ENCODE measurements at places on chromosomes 7 and 10.

GRCh38 chr7:136086712-136087111, 109.6 kb upstream of the MTPN start:
- peak; percentile 94 for DNase-seq

GRCh38 chr7:20793694-20794394, 7.2 kb upstream of the SP8 start:
- DNase-seq, result no peak

- DNase-seq, result no peak
Observed at GRCh38 chr7:145539910-145540309, 576.7 kb upstream of the CNTNAP2 start.

DNA sequence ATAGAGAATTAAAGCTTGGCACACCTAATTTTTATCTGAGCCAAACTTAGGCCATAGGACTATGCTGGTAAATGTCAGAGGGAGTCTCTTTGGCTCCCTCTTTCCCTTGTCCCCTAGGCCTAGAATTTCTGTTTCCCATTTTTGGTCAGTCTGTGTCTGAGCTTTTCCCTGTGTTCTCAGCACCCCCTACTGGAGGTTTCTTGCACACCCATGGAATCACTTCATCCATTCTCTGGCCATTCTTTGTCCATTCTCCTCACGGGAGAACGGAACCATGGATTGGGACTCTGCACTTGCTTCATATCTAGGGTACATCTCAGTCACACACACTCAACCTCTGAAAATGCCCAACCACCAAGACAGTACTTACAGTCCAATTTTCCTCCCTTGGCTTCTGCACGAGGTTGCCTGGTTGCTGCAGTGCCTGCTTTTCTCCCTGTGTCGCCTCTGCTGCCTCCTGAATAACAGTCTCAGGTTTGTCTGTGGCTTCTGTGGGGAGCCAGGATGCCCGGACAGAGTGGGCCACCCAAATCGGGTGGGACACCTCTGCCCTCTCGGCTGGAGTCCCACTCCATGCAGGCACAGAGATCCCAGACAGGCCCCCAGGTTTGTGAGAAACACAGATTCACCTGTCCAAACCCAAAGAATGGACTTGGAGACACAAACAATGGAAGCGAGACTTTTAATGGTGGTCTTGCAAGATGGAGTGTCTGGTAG, 35.1 kb upstream of the DNAH11 start:
- peak; percentile 54 for DNase-seq

- no peak for DNase-seq
Observed at GRCh38 chr10:46542567-46543465, 13.6 kb downstream of the GPRIN2 start.

DNA sequence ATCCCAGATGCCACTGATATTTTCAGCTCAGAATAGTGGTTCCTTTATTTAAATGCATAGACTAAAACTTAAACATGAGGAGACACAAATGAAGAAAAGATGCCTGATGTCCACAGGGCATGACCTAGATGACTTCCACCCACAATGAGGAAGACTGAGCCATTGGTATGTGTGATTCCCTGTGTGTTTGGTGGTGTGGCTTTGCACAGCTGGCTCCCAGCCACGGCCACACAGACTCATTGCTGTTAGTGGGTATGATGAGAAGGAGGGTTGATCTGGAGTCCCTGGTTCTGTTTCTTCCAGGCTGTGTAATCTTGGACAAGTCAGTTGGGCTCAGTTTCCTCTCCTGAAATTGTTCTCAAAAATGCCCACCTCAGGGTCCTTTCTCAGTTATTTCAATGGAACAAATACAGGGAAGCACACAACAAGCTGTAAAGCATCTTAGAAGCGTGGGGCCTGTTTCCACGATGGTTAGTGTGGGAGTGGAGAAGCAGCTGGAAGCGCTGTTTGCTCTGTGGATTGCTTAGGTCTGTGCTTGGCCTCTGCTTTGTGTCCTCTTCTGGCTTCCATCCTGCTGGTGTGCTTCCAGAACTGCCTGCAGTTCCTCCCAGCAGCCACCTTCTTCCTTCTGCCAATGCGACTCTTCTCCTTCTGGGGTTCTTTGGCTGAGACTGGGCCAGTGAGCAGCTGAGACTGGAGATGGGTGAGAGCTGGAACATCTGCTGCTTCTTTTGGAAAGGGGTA, 303.7 kb downstream of the BMPER start:
- DNase-seq, result peak; percentile 21

DNA sequence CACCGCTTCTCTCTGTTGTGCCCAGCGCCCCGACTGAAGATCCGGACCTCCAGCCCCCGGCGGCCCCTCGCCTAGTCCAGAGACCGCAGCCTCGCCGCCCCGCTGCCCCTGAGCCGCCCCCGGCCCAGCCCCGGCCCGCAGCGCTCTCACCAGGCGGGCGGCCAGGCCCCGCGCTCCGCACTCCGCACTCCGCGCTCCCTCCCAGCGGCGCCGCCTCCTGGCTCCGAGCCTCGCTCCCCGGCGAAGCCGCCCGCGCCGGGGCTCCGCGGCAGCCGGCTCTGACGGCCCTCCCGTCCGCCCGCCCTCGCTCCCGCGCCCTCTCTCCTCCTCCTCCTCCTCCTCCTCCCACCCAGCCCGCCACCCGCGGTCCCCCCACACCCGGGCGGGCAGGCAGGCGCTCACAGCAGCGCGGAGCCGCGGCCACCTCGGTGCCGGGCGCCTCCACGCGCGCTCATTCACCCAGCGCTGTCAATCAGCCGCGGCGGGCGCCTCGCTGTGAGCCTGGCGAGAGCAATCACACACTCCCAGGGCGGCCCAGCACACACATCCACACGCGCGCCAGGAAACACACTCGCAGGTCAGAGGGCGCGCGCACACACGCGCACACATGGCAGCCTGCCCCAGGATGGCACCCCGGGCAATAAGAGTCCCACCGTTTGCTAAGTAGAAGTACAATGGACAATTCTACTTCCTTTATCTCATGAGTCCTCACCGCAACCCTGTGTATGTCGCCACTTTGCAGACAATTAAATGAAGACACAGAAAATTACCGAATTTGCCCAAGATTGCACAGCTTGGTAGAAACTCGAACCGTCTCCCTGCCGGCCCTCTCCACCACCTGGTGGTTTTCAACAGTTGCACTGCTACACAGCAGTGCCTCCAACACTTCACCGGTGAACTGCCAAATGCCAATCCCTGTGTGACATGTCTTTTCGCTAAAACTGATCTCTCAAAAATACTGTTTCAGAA, at the start of gene PRRT4:
PRRT4 (minus strand) TSS at position 280 of the 969 bp plus-strand sequence.
- DNase-seq, result peak; percentile 81

DNA sequence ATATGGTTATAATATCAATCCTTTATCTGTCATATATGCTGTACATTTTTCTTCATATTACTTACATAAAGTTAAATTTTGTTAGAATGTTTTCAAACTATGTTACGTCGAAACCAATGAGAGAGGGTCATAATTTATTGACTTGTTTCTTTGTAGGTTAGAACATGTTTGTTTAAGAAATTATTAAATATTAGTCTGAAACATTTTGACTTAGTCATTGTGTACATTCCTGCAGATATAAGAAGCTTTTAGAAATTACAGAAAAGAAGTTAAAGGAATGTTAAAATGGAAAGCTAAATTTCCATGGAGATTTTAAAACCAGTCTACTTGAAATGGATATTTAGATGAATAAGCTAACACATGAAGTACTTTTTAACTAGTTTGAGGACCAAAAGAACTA, 99.8 kb downstream of the ANKRD30A start:
- no peak for DNase-seq

- DNase-seq, result no peak
Observed at GRCh38 chr10:5550621-5551530, 26.1 kb downstream of the CALML3 start.

- DNase-seq, result no peak
Observed at GRCh38 chr7:37046531-37047079, 322.3 kb upstream of the AOAH start.

DNA sequence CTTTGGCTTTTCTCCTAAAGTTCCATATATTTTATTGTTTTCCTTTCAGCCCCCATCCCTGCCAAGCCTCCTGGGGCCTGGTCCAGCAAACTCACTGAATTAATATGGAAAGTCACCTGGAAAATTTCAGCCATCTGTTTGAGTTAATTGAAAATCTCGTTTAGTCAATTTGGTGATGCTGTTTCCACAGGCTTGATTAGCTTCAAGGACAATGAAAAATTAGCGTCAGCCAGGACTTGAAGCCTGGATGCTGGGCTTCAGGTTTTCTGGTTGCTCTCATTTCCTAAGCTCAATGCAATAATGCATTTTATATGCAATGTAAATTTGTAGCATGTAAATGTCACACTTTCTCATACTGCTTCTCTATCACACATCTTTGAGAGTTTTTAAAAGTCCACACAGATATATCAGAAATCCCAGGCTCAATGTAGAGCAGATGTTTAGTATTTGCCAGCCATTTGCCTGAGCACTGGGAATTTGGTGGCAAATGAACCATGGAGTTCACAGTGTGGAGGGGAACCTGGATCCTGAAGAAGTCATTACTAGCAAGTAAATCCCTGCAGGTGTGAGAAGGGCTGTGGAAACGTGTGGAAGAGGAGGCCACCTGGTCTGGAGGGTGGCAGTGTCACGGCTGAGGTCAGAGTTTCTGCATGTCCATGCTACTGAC, 228.5 kb downstream of the PAXIP1 start:
- no peak for DNase-seq

- no peak for DNase-seq
Observed at GRCh38 chr10:71520042-71520441, 123.3 kb downstream of the CDH23 start.

DNA sequence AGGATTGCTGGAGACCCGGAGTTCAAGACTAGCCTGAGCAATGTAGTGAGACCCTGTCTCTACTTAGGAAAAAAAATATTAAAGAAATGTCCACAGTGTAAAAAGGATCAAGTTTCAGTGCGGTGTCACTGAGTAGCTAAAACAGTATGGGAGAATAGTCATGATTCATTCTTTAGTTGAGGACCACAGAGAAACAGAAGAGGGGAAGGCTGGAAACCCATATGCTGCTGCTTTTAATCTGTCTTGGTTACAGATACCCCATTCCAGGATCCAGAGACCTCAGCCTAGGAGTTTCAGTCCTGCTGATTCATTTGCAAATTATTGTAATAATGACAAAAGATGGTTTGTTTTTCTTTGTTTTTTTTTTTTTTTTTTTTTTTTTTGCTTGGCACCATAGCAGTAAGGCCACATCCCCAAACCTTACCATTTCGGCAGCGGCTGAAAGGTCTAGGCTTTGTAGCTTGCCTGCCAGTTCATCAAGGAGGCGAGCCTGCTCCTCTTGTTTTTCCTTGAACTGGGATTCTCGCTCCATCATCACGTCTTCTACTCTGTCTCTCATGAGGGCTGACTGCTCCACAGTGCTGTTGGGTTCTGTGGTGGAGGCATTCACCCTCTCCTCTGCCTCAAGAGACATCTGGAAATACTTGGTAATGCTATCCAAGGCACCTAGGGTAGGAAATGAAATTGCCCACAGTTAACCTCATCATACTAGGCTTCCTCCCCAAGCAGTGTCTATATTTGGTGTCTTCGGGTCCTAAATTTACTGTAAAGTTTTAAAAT, 44.2 kb downstream of the DLD start:
- no peak for DNase-seq

DNA sequence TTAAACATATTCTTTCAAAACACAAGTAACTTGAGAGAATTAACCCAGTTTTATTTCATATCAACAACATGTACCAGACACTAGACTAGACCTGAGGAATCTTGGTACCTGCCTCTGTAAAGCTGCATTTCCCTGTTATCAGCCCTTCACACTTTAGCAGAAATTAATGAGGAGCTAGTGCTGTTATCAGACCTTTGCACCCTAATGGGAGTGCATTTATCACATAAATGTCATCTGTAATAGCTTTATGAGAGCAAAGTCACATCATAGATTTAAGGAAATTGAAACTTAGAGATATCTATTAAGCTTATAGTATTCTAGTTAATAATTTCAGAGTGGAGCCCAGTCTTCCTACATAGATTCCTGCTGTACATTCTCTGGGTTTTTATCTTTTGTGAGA, 270.4 kb upstream of the YAE1 start:
- no peak for DNase-seq

GRCh38 chr10:119801998-119802538, 70.6 kb downstream of the MCMBP start:
- no peak for DNase-seq

DNA sequence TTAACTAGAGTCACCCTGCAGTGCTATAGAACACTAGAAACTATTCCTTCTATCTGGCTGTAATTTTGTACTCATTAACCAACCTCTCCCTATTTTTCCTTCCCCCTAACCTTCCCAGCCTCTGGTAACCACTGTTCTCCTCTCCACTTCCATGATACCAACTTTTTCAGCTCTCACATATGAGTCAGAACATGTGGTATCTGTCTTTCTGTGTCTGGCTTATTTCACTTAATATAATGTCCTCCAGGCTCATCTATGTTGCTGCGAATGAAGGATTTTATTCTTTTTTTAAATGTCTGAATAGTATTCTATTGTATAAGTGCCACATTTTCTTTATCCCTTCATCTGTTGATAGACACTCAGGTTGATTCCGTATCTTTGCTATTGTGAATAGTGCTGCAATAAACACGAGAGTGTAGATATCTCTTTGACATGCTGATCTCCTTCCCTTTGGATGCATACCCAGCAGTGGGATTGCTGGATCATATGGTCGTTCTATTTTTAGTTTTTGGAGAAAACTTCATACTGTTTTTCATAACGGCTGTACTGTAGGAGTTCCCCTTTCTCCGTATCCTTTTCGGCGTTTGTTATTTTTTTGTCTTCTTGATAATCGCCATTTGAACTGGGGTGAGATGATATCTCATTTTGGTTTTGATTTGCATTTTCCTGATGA, 101.4 kb downstream of the FAM107B start:
- DNase-seq, result no peak

Measured in GM03348 (cell line).